ENCODE measurements at places on chromosomes 2 and 18. TPM values are rescaled to one million over a fixed set of nuclear protein-coding genes. Genes with fewer than 3 reads are reported as not detected.

DNA sequence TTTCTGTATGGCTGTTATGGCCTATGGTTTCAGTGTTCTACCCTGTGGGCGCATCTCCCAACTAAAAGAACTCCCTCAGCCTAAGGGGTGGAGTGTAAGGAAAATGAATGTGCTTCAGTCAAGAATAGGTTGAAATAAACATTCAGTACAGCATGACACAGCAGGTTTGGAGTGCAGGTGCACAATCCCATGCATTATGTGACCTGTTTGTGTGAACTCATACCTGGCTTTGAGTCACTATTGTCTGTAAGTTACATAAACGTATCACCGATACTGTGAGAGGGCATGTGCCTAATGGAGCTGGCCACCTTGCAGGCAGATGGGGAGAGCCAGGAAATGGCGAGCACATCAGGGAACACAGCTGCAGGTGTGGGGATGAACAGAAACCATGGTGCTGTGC, 216.0 kb downstream of the DSEL start:
- H3K4me3 ChIP-seq = no peak overlapping the region
- no peak overlapping the region for H3K27ac ChIP-seq
- peak; percentile 1 for DNase-seq
- H3K27me3 ChIP-seq = no peaks in the 10 kb centered on the region

DNA sequence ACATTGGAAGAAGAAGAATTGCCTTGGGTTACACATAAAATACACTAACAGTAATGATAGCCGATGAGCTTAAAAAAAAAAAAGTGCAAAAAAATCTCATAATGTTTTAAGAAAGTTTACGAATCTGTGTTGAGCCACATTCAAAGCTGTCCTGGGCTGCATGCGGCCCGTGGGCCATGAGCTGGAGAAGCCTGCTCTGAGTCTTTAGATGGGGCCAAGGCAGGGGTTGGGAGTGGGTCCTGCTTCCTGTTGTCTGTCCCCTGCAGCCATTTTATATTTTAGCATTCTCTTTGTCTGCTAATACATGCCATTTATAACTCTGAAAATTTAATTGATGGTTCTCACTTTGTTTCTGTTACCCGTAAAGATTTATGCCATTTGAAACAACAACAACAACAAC, 93.2 kb downstream of the EPC2 start:
- no peaks in the 10 kb centered on the region for H3K36me3 ChIP-seq
- H3K27me3 ChIP-seq = no peaks in the 10 kb centered on the region
- H3K27ac ChIP-seq = no peak overlapping the region
- DNase-seq = no peak

ERMN gene
- polyA plus RNA-seq = not detected

C1D gene
- polyA plus RNA-seq = 55.2 TPM

YPEL5 gene
- 94.7 TPM for polyA plus RNA-seq

Measured in fibroblast of lung (primary cell).